ENCODE measurements at places on chromosomes 5 and 9.

GRCh38 chr5:173535976-173536639 lies 80.3 kb downstream of the BOD1 start:
- DNase-seq: no peak

DNA sequence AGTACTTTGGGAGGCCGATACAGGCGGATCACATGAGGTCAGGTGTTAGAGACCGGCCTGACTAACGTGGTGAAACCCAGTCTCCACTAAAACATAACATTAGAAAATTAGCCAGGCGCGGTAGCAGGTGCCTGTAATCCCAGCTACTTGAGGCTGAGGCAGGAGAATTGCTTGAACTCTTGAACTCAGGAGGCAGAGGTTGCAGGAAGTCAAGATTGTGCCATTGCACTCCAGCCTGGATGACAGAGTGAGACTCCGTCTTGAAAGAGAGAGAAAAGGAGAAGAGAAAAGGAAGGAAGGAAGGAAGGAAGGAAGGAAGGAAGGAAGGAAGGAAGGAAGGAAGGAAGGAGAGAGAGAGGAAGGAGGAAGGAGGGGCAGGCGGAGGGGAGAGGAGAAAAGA lies 45.1 kb downstream of the MYO10 start:
- no peak for DNase-seq

DNA sequence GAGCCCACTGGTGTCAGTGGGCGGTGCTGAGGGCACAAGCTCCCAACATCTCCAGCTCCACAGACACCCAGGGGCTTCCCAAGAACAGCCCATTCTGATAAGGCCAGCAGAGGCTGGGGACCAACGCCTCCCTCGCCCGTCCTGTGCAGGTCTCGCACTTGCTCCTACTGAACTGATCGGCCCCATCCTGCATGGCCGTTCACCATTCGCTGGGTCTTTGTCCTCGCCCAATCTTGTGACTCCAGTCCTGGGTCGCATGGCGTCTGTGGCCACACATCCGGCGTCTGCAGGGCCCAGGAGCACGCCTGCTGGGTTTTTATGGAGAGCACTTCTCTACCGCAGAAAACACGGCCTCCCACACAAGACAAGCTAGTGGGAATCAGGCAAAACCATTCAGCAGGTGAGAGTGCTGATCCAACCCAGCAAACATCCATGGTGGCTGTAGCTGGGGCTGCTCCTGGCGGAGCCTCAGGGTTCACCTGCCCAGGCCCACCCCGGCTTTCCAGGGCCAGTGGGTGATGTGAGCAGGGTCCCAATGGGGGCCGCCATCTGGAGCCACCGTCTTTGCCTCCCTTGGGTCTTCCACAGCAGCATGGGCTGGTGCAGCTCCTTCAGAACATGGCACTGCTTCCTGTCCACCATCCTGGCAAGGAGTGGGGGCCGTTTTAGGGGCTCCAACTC lies 7.4 kb downstream of the LRRC14B start:
- DNase-seq: no peak

DNA sequence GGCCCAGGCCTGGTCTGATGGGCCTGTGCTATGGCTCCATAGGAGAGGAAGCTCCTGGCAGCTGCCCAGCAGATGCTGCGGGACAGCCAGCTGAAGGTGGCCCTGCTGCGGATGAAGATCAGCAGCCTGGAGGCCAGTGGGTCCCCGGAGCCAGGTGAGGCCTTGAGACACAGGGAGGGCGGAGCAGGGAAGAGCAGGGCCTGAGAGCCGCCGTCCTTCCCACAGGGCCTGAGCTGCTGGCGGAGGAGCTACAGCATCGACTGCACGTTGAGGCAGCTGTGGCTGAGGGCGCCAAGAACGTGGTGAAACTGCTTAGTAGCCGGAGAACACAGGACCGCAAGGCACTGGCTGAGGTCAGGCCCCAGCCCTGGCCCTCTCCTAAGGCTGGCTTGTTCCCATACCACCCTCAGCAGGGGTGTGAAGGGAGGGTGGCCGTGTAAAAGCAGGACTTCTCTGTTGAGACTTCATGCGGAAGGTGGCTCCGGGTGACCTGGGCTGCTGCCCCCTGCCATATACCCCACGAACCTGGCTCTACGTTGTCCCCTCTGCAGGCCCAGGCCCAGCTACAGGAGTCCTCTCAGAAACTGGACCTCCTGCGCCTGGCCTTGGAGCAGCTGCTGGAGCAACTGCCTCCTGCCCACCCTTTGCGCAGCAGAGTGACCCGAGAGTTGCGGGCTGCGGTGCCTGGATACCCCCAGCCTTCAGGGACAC lies 4.5 kb downstream of the PKN3 start:
- DNase-seq: no peak

GRCh38 chr5:83721953-83722901 lies 1.6 kb upstream of the HAPLN1 start:
- DNase-seq: peak; percentile 67

DNA sequence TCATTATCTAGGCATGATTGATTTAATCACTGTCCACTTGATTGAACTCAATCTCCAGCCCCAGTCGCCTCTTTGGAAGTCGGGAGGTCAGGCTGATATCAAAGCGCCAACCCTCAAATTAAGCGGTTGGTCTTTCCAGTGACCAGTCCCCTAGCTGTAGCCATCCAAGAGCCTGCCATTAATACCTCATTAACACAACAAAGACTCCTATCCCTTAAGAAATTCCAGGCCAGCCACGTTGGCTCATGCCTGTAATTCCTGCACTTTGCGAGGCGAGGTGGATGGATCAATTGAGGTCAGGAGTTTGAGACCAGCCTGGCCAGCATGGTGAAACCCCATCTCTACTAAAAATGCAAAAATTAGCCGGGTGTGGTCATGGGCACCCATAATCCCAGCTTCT lies 27.4 kb upstream of the GCNT1 start:
- no peak for DNase-seq

- DNase-seq: no peak
Observed at GRCh38 chr9:114518599-114519022, 13.3 kb upstream of the WHRN start.

DNA sequence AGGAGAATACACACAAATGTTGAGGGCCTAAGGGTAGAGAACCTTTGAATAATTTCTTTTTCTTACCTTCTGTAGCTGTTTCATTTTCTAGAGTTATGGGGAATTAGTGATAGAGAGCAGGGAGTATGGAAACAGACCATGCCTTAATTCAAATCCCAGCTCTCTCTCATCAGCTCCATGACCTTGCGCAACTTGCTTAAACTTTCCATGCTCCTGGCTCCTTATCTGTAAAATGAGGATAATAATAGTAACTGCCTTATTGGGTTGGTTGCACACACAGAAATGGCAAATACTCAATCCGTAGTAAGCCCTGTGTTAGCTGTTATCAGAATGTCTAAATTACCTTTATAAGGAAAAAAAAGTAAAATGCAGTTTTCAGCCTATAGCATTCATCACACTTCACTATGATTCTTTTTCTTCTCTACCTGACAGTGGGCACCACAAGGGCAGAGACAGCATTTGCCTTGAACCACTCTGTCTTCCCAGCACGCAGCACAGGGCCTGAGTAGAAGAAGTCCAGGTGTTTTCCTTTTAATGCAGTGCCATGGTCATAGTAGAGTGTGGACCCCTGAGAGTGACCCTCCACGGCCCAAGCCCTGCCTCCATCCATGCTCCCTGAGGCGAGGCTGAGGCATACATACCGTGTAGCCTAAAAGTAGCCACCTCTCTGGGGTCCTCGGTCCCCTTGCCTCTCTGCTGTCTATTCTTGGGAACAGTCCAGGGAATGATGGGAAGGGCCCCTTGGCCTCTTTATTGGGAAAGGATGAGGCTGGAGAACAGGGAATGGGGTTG lies 17.4 kb downstream of the C5orf15 start:
- no peak for DNase-seq

DNA sequence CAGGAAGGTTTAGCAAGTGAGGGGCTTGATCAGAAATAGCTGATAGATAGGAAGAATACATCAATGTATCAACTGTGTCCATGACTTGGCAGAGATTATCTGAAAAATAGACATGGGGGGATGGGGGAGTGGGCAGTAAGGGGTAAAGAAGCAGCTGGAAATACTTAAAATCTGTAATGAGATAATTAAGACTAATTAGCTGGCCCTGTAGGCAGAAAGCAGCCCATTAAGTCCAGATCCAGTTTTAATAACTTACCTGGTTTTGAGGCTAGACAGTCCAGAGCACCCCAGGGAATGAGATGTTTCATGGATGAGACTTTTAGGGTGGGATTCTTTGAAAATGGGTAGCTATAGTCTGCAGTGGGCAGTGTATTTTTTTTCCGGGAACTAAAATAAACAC lies 116.9 kb upstream of the TLX3 start:
- DNase-seq: no peak

GRCh38 chr9:91429501-91429900 lies 5.9 kb upstream of the NFIL3 start:
- DNase-seq: no peak

GRCh38 chr9:16626577-16627130 lies 243.8 kb downstream of the BNC2 start:
- DNase-seq: peak; percentile 10

DNA sequence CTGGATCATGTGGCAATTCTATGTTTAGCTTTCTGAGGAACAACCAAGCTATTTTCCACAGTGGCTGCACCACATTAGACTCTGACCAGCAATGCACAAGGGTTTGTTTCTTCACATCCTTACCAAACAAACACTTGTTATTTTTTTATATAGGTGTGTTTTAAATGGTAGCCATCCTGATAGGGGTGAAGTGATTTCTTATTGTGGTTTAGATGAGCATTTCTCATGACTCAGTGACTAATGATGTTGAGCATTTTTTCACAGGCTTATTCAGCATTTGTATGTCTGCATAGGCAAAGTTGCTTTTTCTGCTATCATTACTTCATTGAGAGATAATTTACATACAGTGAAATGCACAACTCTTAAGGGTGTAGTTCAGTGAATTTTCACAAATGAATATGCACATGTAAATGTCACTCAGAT lies 36.0 kb downstream of the ANKRD33B start:
- no peak for DNase-seq

DNA sequence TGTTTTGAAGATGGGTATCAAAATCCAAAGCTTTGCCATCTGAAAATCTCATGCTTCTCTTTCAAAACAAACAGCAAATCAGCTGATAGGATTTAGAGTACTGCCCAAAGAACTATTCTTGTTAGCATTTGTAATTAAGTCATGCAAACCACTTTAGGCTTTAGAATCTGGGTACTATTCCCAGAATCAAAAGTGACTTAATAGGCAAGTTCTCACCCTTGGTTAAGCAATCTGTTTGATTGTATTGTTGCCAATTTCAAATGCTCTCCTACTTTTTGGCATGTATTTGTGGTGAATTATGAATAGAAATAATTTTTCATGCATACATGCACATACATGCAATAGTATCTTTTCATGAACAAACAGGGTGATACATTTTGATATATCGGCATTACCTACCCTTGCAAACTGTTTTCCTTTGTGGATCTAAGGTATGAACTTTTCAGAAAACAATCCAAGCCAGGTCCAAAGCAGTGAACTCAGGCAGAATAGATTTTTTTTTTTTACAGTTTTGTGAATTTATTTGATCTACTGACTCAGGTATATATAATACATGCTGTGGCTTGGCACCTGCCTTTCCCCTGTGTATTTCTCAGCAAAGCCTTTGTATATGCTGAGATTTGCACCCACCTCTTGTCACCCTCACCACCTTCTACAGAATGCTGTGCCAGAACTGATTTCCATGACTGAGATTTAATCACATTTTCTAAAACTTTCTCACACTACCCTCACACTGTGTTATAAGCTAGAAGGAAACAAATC lies 9.0 kb downstream of the IL33 start:
- no peak for DNase-seq

DNA sequence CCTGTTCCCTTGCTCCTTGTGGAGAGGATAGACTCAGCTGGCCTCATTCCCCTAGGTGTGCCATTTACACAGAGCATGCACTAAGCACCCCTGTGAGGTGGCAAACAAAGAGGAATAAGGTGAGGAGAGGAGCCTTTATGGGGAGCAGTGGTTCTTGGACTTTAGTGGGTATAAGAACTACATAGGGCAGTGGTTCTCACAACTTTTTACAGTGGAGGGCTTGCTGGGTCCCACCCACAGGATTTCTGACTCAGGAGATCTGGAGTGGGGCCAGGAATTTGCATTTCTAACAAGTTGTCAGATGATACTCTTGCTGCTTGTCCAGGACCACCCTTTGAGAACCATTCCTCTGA lies 42.0 kb downstream of the CSF1R start:
- no peak for DNase-seq

DNA sequence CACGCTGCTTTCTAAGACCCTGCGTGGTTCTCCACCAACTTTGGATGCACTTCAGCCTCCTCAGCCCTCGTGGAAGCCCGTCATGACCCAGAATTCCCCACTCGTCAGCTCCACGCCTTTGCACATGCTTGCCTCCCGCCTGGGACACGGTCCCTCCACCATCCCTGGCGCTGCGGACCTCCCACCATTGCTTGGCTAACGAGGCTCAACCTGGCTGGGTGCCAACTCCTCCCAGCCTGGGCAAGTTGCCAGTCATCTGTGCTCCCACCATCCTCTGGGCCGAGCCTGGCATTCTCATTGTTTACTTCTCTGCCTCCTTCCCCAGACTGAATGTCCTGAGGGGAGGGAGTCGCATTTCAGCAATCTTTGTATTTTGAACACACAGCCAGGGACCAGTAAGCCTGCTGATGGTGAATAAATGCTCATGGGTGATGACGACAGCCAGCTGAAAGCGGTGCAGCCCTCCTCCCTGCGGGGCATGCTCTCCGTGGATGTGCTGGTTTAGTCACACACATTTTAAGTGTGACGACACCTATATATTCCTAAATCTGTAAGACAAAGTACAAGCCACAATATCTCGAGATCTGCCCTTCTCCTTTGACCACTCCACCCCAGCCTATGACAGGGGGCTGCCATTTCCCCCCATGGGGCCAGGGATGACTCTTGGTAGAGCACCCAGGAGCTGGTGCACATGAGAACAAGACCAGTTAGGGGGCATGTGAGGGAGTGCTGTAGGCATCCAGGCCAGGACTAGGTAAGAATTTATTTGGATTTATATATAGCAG lies 37.6 kb downstream of the ANKRD33B start:
- peak; percentile 99 for DNase-seq

DNA sequence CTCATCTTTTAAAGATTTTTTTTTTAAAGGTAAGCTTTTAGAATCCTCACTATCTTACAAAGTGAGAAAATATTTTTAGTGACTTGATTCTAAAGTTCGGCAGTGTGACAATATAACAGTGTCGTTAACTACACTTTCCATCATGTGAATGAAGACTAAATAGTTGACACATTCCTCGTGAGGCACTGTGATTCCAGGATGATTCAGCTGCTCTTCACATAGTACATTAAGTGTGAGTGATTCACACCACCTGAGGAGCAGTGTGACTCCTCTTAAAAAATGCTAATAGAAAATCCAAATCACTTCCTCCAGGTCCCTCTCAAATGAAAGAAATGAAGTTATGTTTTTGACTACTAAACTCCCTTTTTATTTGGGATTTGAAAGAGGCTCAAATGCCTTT lies 589.5 kb downstream of the GABRG2 start:
- DNase-seq: no peak

- no peak for DNase-seq
Observed at GRCh38 chr5:139982157-139982974, 60.7 kb downstream of the NRG2 start.
